ENCODE measurements at places on chromosomes 13 and 19.

DNA sequence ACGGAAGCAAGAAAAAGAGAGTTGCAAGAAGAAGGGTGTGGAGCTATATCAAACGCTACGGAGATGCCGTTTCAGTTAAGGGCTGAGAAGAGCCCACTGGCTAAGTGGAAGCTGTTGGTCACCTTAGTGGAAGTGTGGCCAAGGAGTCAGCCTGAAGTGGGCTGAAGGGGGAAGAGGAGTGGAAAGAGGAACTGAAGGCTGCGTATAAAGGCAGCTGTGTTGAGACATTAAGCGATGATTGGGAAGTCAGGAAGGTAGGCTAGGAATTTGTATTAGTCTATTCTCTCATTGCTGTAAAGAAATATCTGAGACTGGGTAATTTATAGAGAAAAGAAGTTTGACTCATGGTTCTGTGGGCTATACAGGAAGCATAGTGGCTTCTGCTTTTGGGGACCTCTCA is 14.1 kb upstream of the FRY start:
- DNase-seq: no peak

DNA sequence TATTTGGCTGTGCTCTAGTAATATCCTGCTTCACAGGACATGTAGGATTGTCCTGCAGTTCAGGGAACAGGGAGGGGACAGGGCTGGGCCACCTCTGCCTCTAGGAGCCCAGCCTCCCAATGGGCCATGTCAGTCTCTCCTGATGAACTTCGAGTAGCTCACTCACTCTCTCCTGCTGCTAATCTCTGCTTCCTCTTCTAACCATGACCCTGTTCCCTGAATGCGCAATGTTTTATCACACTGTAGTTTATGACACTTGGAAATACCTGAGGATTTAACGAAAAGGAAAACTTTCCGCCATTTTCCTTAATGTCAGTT is 9.2 kb downstream of the PARP4 start:
- DNase-seq: no peak

DNA sequence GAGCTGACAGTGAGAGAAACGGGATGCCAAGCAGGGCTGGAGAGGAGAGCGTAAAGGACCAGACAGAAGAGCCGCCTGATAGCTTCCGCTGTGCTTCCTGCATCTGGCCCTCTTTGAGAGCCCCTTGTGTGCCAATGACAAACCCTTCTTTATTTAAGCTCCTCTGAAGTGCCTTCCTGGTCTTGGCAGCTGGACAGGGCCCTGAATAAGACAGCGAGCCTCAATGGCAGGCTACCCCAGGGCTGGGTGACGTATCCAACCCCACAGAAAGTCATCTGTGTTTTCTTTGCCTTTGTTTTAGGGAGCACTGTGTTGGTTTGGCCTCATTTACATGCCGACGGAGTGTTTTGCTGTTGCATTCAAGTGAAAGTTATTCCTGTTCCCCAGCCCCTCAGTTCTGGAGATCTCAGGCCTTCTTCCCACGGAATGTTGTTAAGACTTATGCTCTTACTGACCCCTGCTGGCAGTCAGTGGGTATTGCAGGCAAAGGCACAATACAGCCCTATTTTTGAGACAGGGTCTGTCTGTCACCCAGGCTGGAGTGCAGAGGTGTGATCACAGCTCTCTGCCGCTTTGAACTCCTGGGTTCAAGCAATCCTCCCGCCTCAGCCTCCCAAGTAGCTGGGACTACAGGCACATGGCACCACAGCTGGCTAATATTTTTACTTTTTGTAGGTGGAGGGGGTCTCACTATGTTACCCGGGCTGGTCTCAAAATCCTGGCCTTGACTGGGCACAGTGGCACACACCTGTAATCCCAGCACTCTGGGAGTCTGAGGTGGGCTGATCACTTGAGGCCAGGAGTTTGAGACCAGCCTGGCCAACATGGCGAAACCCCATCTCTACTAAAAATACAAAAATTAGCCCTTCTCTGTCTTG is 16.8 kb downstream of the CCL25 start:
- peak; percentile 30 for DNase-seq

DNA sequence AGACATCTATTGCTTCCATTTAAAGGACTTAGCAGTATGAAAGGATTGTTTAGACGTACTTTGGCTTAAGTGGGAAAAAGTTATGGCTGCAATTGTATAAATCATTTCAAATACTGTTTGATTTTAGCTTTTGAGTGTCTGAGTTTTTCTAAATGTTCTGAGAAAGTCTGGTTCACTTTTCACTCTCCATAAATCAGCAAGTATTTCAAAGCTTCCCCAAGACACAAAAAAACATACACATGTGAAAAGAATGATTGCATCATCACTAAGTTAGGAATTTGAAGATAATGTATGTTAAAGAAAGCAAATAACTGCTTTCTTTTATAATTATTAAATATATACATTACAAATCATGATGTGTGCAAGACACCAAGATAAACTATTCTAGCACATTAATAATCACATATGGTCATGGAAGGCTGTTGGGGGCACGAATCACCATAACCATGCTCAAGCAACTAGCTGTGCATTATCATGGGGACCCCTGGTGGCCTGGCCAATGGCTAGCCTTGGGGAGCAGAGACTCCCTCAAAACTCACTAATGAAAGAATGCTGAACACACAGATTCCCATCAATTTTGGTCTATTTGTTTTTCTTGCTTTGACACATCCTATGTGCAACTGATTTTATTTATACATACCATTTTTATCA is 111.1 kb downstream of the MIPEP start:
- peak; percentile 17 for DNase-seq

DNA sequence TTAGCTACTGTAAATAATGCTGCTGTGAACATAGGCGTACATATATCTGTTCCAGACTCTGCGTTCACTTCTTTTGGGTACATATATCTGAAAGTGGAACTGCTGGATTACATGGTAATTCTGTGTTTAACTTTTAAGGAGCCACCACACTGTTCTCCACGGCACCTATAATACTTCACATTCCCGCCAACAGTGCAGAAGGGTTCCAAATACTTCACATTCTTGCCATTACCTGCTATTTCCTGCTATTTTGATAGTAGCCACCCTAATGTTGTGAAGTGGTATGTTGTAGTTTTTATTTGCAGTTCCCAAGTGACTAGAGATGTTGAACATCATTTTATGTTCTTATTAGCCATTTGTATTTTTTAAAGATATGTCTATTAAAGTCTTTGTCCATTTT is 377.4 kb upstream of the SLC10A2 start:
- DNase-seq: no peak

Data from HT-29 (cell line).